Left hindlimb (tissue), 1 donor: ENCODE measurements at places on chromosomes 5 and 9.
A peak's percentile ranks its signal among the peaks of the same experiment; 100 is the strongest.

DNA sequence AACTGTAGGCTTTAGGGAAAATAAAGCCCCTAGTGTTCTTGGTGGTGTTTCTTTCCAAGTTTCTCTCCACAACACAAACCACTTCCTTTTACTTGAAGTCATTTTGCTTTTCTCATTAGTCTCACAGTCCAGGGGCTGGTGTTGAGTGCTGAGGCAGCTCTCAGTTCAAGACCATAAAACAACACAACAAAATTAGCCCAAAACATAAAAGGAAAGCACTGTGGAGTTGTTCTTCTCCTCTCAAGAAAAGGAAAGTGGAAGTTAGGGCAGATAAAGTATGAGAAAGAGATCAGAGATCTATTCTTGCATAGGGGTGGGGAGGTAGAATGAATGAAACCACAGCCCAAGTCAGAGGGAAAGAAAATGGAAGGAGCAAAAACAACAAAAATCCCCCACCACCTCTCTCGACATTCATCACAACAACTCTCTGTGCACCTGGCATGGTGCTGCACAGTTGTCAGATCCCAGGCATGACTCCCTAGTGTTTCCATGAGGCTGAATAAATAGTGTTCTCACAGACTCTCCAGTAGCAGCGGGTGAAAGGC, 569.9 kb downstream of the RAB3C start:
- no peak for DNase-seq

GRCh38 chr9:98605116-98605515, 103.6 kb downstream of the GABBR2 start:
- no peak for DNase-seq

DNA sequence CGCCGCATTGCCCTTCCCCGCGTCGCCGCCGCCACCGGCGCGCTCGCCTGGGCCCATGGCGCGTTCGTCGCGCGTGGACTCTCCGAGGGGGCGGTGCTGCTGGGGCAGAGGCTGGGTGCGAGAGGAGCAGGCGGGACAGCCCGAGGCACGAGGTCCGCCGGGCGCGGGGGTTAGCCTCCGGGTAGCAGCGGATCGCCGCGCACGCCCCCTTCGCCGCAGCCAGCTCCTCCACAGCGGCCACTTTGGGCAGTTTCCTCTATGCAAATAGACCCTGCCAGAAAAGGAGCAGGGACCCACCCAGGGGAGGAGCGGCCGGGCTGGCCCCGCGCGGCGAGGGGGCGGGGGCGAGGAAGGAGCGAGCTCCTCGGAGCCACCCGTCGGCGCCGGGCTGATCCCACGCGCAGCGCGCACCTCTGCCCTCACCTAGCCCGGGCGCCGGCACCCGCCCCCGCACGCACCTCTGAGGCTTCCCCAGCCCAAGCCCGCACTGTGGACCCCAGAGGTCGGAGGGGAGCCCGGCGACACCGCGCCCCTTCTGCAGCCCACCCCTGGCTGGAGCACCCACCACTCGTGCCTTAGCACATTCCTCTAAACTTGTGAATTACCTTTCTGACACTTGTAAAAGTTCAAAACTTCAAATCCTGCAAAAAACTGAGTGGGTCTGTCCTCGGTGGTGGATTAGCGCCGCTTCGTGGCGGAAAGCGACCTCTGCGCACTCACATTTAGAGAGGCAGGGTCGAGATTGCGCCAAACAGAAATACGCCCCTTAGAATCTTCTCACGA, at the start of gene COL23A1:
Gene COL23A1, minus strand, starts transcription at position 253 of the 783 bp plus-strand sequence.
- peak; percentile 81 for DNase-seq

DNA sequence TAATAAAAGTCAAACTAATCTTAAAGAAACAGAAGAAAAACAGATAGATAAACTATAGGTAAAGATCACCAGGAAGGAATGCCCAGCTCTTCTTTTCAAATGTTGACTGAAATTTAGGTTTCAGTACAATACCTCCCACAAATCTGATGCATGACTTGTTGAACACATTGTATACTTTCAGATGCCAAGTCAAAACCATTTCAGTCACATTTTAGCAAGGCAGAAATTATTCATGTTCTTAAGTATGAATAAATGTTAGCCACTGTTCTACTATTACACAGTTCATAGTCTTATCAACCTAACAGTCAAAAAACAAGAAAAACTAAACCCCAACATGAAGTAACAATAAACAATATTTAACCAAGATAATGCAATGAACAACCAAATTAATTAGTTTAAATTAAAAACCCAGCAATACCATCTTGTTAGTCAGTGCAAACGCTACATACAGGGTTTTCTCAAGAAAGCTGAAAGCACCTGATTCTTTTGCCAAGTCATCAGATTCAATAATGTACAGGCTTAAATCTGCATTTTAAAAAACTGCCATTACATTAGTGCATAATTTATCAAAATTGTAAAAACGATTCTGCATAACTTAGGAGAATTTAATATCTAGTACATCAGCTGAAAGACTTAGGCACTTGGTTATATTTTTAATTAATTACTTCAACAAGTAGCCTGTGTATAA, 20.0 kb upstream of the PDCL start:
- DNase-seq = no peak

DNA sequence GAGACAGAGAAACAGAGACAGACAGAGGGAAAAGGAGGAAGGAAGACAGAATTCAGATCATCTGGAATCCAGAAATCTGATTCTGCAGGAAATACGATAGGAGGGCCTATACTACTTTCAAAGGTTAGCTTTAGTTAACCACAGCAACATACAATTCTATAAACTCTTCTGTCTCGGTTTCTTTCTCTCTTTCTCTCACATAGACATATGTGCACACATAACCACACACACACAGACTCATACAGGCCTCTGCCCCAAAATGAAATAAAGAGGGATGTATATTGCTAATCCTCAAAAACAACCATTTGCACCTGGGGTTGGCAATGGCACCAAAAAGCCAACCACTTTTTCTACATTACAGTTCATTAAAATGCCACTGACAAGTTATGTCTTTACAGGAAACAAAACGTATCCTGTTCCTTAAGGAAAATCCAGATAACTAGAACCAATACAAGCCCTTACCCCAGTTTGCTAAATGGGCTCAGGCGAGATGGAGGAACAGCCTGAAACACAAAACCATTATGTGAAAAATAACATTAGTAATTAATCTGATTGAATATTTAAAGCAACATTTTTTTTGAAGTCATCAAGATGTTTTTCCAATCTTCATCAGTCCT, 372.3 kb upstream of the CCNH start:
- no peak for DNase-seq

GRCh38 chr5:154509784-154510555, 31.9 kb upstream of the HAND1 start:
- no peak for DNase-seq

DNA sequence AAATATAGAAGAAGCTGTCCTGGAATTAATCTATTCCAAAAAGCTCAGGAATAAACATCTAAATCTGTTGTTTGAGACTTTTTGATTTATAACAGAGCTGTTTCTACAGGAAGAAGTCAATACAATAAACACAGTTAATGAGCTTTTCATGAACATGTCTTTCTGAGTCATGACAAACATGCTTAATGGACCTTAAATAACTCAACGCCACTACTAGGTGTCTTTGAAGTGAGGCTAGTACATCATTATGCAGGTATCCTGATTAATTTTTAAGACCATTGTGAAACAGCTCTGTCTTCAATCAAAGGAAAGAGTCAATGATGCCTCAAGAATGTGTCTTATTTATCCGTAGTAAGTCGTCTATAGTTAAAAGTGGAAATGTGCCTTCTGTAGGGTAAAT, 131.6 kb downstream of the GABRB2 start:
- DNase-seq = no peak

DNA sequence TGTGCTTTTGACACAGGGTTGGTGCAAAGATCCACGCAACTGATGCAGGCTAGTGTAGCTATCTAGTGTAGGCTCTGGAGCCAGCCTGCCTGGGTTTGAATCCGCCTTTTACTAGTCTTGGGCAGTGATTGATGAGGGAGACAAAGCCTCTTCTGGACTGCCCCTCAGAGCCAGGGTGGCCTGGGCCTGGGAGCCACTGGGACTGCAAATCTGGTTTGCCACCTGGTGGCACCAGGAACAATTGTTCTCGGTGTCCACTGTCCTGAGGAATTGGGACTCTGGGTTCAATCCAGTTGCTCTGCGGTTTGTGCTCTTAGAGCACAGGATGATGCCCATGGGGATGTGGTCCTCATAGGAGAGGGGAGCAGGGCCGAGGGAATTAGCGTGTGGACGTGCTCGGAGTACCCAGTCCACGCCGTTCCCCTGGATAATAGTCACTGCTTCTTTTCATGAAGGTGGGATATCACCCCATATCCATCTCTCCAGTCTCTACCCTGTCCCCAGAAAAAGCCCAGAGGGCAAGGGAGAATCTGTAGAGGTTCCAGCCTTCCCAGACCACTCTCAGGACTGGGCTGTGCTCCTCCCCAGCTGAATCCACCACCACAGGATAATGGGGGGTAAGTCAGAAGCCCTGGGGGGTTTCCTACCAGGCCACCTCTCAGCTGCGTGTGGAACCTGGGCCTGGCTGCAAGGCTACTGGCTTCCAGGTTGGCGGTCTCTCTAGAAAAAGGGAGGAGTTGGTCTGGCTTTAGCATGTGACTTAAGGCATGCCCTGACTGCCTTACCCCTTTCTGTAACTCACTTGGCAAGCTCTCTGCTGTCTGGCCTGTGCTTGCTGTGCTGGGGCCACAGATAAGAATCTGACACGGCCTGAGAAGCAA, 1.9 kb downstream of the B4GALT7 start:
- no peak for DNase-seq

DNA sequence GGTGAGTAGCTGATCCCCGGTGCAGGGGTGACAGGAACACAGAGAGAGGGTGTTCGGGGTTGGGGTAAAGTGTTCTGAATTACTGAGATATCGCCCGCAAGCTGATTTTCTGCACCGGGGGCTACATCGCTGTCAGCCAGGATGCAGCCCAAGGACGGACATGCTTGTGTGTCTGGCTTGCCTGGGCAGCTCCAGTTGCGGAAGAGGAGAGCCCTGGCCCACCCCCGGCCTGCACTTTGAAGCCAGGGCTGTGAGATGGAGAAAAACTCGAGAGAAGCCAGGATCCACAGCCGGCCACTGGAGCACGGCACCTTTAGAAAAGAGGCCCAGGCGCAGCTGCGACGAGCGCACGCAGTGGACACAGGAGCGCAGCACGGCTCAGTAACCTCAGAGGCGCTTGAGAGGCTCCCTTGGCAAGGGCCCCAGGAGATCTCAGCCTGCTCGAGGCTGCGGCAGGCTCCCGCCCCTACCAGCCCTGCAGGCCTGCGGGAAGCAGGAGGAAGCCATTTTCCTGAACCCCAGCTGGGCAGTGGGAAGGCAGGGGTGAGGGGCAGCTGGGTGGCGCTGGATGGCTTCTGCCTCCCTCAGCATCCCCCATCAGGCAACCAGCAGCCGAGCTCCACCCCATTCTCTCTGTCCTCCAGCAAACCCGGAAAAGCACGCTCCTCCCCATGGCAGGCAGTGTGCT, 59.2 kb downstream of the C9orf50 start:
- no peak for DNase-seq

- DNase-seq = no peak
Observed at GRCh38 chr9:74589576-74589975, 92.4 kb downstream of the RORB start.

DNA sequence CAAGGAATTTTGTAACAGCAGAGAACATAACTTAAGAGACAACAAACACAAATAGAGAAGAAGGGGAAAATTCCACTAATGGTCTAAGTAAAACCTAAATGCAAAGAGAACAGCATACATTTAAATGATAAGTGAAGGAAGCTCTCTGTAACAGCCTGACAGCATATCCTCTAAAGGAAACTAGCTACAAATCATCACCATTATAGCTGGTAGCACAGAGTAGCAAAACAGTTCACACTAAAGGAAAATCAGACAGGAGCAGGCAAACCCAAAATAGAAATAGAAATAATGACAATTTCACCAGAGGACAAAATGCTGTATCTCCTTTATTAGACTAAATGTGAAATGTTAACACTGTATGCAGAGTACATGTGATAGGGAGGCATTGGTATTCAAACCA, 532.8 kb downstream of the PTPRD start:
- DNase-seq = no peak

GRCh38 chr9:80883426-80883825, 805.9 kb downstream of the TLE1 start:
- no peak for DNase-seq

GRCh38 chr5:125137535-125137934, 391.1 kb upstream of the ZNF608 start:
- no peak for DNase-seq

- DNase-seq = no peak
Observed at GRCh38 chr5:150372639-150373038, 15.1 kb downstream of the TCOF1 start.

- peak; percentile 43 for DNase-seq
Observed at GRCh38 chr9:136023410-136024225, 62.4 kb upstream of the UBAC1 start.

DNA sequence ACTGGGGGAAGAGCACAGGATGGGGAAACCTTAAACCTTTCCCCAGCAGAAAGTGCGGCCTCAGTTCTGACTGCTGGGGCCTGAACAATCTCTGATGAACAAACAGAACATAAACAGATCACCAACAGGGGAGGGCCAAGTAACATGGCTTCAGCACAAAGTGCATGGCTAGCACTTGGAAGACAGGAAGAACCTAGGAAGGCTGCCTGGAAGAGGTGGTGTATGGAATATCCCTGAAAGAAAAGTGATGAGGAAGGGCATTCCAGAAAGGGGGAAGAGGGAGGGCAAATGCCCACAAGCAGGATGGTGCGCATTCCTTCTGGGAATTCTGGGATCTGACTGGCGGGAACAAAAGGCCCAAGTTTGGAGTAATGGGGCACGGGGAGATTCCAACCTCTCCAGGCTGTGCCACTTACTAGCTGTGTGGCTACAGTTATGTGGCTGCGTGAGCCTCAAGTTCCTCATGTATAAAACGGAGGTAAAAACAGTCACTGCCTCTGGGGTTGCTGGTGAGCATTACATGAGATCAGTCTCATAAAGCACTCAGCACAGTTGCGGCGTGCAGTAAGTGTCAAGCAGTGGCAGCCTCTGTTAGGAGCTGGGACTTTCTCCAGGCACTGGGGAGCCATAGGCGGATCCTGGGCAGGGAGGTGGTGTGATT, 1.6 kb downstream of the PDGFRB start:
- DNase-seq = no peak

DNA sequence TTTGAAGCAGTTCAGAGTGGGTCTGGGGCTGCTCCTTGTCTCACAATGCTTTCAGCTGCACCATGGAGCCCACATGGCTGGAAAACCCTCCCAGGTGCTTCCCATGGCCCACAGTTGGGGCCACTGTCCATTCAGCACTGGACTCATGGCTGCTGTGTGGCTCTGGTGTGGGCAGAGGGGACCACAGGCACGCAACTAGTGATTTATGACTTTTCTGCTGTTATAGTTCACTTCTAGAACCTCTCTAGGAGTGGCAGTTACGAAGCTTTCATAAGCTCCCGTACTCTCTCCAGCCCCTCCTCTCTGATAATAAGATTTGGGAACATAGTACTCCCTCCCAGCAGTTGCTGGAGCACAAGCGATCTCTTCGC, 29.0 kb downstream of the GLRA1 start:
- DNase-seq = no peak

GRCh38 chr5:24831989-24832388, 187.2 kb upstream of the CDH10 start:
- DNase-seq = no peak
